ENCODE measurements at places on chromosomes 12 and 14.

GRCh38 chr14:34632411-34632978 is 2.5 kb upstream of the SNX6 start:
- no peak for DNase-seq

GRCh38 chr14:50647753-50648152 is 20.4 kb downstream of the SAV1 start:
- no peak for DNase-seq

DNA sequence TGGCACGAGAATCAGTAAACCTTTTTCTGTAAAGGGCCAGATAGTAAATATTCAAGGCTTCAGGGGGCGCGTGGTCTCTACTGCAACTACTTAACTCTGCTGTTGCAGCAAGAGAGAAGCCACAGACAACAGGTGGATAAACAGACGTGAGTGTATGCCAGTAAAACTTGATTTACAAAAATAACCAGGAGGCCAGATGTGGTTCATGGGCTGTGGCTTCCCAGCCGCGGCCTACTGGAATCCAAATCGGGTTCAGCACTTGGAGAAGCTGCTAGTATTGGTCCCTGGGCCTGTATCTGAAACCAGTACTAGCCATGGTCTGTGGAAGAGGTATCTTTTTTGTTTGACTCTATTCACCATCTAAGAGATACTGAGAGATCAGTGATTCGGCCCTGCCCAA is 13.3 kb downstream of the PPP2R5C start:
- DNase-seq: no peak

GRCh38 chr14:39873791-39874190 is 441.6 kb upstream of the FBXO33 start:
- DNase-seq: no peak

- DNase-seq: peak; percentile 41
These were observed 125.7 kb downstream of the TSPAN9 start for GRCh38 chr12:3202734-3203446.

GRCh38 chr12:91043408-91043807 is 14.4 kb downstream of the KERA start:
- DNase-seq: no peak

- no peak for DNase-seq
These were observed 88.8 kb downstream of the KCNH5 start for GRCh38 chr14:62956413-62956812.

DNA sequence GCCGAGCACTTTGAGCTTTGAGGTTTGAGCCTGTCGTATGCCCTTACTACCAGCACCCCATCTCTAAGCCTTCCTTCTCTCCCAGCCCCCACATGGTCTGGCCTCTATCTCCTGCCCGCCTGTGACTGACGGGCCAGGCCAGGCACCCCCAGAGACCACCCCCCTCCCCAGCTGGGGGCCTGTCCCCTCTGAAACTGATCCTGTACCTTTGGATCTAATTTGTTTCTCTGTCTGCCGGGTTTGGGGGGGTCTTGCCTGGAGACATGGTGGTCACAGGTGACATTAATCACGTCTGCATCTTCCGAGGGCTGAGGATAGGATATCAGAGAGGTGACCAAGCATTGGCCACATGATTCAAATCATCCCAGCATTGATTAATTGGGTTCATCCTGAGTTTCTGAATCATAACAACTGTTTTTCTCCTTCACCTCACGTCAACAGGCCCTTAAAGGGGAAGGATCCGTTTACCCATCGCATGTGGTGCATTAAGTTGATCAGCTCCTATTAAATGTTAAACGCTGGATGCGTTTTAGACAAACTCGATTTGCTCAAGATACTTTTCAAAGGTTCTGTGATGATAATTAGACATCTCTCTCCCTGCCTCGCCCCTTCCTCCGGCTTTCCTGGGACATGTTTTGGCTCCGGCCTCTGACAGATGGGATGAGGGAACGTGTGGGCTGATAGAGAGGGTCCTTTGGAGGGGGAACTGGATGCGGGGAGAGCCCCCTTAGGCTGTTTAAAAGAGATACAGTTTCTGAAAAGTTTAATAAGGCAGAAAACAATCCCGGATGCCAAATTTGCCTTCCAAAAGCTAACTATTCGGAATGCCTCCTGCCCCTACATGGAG is 63.3 kb upstream of the TBX3 start:
- DNase-seq: no peak

DNA sequence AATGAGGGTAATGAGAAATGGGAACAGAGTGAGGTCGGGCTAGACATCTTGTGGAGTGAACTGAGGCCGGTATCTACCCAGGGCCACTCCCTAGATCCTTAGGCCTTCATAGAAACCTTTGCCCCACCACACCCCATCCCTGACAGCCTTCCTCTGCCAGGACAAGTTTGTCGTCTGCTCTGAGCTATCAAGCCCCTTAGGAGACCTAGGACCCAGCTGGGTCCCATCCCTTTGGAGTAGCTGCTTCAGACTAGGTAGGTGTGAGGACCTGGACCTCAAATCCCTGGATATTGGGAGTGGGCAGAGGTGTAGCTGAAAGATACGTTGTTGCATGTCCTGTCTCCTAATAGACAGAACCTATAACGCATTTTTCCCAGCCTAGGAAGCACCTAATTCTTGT is at the start of gene TMEM253:
Gene TMEM253, plus strand, starts transcription at position 136 of the 400 bp plus-strand sequence. CDS start 278 bp downstream, outside the sequence.
- DNase-seq: no peak

DNA sequence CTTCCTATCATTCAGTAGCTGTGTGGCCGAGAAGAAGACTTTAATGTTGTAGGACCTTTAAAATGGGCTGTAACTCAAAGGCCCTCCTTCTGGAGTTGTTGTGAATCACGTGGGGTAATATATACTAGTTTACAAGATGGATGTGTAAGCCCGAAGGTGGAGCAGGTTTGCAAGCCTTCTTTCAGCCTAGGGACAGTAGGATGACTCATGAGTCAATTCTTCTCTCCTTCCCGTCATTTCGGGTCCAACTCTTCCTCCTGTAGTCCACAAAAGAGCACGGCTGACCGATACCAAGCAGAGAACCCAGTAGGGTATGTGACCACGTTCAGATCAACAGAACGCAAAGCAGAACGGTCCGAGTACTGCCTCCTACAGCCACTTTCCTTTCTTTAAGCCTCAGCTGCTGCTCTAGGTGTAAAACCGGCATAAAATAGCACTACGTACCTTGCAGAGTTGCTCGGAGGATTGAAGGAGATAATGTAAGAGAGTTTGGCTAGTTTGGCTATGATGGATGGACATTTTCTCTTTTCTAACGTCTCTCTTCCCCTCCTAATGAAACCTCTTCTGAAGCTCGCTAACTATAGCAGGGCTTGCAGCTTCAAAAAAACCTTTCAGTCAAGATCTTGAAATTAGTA is 1.3 kb upstream of the RASSF3 start:
- peak; percentile 67 for DNase-seq

DNA sequence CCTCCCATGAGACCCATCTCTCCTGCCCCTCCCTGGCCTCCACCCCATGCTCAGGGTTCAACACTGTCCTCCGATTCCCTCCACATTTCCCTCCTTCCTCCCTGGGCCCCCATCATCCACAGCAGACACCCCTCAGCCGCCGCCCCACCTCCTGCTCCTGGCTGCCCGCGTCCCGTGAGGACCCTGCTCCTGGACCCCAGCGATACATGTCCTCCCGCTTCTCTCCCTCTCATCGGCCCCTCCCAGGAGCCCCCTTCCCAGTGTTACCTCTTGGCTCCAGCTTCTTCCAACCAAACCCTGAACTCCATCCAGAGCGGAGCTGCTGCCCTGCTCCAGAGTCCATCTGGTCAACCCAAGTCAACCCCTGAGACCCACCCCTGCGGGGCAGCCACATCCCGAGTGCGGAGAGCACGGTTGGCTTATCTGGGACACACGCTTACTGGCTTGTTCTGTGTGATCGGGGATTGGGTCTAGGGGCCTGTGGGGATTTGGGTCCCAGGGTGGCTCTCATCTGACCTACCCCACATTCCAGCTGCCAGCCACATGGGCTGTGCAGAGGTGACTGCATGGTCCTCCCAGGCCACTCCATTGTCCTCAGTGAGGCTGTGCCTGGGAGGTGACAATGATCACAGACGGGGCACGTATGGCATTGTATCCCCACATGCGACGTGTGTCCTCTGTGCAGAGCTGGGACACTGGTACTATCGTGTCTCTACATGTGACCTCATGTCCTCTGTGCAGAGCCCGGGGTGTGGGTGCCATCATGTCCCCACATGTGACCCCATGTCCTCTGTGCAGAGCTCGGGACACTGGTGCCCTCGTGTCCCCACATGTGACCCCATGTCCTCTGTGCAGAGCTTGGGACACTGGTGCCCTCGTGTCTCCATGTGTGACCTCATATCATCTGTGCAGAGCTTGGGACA is 333.6 kb downstream of the ADGRD1 start:
- no peak for DNase-seq

- no peak for DNase-seq
These were observed 460.3 kb upstream of the LRFN5 start for GRCh38 chr14:41146391-41146790.

- DNase-seq: peak; percentile 12
These were observed 3.2 kb downstream of the USP44 start for GRCh38 chr12:95548056-95548538.

DNA sequence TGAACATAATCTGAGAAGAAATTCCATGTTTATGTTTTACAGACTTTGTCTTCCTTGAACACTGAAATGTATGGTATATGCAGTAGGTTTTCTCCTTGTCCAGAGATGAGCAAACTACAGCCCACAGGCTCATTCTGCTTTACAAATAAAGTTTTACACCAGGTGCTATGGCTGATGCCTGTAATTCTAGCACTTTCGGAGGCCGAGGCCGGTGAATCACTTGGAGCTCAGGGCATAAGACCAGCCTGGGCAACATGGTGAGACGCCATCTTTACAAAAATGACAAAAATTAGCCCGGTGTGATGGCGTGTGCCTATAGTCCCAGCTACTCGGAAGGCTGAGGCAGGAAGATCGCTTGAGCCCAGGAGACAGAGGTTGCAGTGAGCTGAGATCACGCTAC is 64.7 kb downstream of the LRP6 start:
- no peak for DNase-seq

- DNase-seq: no peak
These were observed 54.7 kb downstream of the ATG14 start for GRCh38 chr14:55356913-55357312.

- no peak for DNase-seq
These were observed 81.3 kb upstream of the RIC8B start for GRCh38 chr12:106692896-106693820.

GRCh38 chr14:59360923-59361794 is 104.0 kb downstream of the GPR135 start:
- DNase-seq: no peak

- no peak for DNase-seq
These were observed 45.7 kb downstream of the PRKAB1 start for GRCh38 chr12:119713551-119714031.

GRCh38 chr12:65603438-65604351 is 220.6 kb upstream of the HMGA2 start:
- no peak for DNase-seq

- no peak for DNase-seq
These were observed 55.7 kb downstream of the WDR20 start for GRCh38 chr14:102195446-102195845.

DNA sequence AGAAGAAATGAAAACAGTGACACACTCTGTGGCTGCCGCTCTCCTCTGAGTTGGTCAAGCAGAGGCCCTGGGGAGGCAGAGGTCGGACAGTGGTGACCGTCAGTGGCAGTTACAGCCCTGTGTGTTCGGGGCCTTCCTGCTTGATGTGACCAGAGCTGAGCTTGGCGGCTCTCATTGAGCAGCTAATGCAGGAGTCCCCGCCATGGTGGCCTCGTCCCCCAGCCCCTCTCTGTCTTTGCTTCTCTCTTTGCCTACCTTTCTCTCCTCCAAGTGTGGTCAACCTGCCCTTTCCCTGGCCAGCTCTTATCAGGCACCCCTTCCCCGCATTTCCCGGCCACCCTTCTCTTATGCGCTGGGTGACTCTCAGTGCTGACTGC is 362.8 kb downstream of the CACNA1C start:
- DNase-seq: no peak

DNA sequence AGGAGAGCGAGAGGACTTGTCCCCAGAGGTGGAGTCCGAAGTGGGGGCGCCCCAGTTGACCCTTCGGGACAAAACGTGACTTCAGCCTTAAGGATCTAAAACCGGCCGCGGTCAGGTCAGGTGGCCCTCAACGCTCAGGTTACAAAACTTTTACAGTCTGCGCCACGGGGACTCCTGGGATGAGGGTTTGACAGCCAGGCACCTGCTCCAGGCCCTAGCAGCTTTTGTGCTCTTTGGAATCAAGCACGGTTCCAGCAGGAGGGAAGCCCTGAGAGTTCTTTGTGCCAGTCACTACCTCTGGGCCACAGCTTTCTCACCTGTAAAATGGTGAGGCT is 337 bp downstream of the ZC2HC1C start:
- DNase-seq: no peak

DNA sequence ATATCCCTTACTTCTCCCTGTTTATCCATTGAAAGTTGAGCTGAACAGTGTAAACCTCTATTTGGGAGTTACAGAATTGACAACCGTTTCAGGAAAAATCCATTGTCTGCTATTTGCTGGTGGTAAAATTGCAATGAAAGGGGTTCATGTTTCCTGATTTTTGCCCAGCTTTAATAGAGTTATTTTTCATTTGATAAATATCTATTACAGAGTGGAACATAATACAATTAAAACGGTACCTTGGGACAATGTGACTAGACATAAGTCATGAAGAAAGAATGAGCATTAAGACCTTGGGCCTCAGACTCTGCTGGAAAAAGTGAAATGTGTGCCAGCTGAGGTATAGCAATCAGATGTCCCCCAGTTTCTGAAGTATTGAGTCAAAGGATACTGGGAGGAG is 13.1 kb downstream of the PTPRR start:
- DNase-seq: no peak

GRCh38 chr12:12689647-12690300 is 6.2 kb downstream of the GPR19 start:
- no peak for DNase-seq

DNA sequence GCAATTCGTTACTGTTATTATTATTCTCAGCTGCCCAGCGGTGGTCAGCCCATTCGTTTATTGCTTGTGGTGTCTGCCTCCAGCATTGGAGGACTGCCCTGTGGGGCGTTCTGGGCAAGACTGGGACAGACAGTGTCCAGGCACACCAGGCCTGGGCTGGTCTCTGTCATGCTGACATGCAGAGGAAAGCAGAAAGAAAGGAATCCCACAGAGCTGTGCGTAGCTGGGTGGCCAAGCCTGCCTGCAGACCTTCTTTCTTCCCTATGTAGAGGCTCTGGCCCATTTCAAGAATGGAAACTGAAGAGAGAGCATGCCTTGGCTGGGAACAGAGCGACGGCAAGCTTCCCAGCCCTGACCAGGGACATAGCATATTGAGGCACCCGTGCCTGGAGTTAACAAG is 525.3 kb upstream of the TBX3 start:
- no peak for DNase-seq

- peak; percentile 63 for DNase-seq
These were observed 12.0 kb downstream of the CLSTN3 start for GRCh38 chr12:7142056-7142644.

DNA sequence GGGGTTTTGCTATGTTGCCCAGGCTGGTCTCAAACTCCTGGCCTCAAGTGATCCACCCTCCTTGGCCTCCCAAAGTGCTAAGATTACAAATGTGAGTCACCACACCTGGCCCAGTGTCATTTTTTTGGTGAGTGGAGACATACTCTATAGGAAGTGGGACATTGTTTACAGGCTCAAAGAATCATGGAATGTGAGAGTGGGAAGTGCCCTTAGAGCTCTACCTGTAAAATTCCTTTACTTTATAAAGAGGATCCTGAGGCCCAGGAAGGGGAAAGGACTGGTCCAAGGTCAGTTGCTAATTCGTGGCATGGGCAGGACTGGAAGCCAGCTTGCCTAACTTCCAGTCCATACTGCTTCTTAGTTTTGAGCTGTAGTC is 8.7 kb upstream of the ADCK1 start:
- DNase-seq: no peak

Data from CD4-positive, alpha-beta T cell treated with Interleukin-17A for 1 hour (primary cell).